ENCODE measurements at places on chromosomes 12 and 14. TPM values are rescaled to one million over a fixed set of nuclear protein-coding genes. Genes with fewer than 3 reads are reported as not detected.

CLEC7A gene
- total RNA-seq = 20.1 TPM

SLC38A6 gene
- 45.9 TPM for total RNA-seq

KERA gene
- total RNA-seq = not detected

SLC7A8 gene
- total RNA-seq = 30.1 TPM

DNA sequence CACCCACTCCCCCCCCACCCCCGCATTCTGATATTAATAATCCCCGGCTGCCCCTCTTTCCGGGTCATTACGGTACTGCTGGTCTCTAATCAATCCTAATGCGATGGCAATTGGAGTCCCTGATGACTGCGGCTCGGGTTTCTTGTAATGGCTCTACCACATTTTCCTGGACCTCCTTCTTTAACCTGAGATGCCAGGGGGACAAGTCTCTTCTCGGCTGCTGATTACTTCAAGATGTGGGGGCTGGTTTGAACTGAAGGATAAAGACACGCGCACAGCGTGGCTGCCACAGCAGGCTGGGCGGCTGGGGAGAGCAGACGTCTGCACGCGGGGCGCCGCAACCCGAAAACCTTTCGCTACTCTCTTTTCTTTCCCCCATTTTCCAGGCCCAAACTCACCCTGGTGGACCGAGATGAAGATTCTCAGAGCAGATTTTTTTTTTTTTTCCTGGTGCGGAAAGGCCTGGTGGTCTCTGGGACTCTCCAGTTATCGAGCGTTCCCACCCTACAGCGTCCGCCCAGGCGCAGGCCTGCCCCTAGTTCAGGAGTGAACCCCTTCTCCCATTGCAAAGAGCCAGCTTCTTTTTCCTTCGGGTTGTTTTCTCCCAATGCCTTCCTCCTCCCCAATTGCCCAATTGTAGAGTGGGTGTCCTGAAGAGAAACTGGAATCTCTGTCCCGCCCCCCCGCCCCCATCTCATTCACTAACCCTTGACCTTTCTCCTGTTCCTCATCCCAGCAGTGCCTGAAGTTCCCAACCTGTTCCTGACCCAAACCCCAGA is 6.0 kb upstream of the SIX1 start:
- H3K27ac ChIP-seq = no peak overlapping the region
- no peak for DNase-seq
- no peaks in the 10 kb centered on the region for H3K36me3 ChIP-seq
- H3K4me3 ChIP-seq = no peak overlapping the region
- peaks cover 36% of the 10 kb centered on the region for H3K4me1 ChIP-seq
- H3K27me3 ChIP-seq = peaks cover 17% of the 10 kb centered on the region

GRCh38 chr12:123474485-123475245 is 16.7 kb downstream of the SNRNP35 start:
- H3K27ac ChIP-seq = no peak overlapping the region
- no peak overlapping the region for H3K4me3 ChIP-seq
- H3K27me3 ChIP-seq = no peaks in the 10 kb centered on the region
- no peaks in the 10 kb centered on the region for H3K4me1 ChIP-seq

DNA sequence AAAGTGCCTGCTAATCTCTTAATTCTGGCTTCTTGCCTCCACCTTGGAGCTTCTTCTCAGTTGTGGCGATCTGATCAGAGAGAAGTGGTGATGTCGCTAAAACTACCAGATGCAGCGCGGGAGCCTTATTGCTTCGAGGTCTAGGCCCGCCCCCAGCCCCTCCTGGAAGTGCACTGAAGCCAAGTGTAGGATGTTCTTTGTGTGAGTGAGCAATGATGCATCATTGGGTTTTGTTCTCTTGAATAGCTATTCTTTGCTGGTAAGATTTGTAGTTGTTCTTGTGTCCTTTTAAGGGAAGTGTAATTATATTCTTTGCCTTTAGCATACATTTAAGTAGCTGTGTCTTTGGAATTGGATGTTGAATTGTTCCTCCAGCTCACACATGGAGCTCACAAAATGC is 35.8 kb downstream of the MTHFD1 start:
- no peak for DNase-seq
- H3K36me3 ChIP-seq = peaks cover 100% of the 10 kb centered on the region
- H3K4me3 ChIP-seq = no peak overlapping the region
- no peak overlapping the region for H3K27ac ChIP-seq

DNA sequence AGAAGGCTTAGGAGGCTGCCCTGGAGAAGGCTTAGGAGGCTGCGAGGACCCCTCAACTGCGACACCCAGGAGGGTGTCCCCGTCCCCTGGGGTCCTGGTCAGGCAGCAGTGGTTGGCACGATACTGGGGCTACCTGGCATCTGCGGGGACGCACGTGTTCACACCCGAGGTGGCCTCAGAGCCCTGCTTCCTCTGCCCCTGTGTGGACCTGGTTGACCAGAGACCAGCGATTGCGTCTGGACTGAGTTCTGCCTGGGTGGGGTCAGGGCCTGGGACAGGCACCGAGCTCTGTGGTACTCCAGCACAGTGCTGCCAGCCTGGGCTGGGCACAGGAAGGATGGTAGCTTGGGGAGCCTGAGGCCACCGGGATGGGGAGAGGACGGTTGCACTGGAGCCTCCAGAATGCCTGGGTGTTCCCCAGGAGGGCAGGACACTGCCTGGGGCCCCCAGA is 735 bp downstream of the ASPG start:
- no peak overlapping the region for H3K27ac ChIP-seq
- no peaks in the 10 kb centered on the region for H3K36me3 ChIP-seq
- DNase-seq = peak; percentile 7

- H3K4me3 ChIP-seq = no peak overlapping the region
- no peak for DNase-seq
- no peaks in the 10 kb centered on the region for H3K4me1 ChIP-seq
- peaks cover 28% of the 10 kb centered on the region for H3K27me3 ChIP-seq
- H3K36me3 ChIP-seq = no peaks in the 10 kb centered on the region
Measured at GRCh38 chr12:130661486-130662255, 54.4 kb downstream of the RIMBP2 start.

DNA sequence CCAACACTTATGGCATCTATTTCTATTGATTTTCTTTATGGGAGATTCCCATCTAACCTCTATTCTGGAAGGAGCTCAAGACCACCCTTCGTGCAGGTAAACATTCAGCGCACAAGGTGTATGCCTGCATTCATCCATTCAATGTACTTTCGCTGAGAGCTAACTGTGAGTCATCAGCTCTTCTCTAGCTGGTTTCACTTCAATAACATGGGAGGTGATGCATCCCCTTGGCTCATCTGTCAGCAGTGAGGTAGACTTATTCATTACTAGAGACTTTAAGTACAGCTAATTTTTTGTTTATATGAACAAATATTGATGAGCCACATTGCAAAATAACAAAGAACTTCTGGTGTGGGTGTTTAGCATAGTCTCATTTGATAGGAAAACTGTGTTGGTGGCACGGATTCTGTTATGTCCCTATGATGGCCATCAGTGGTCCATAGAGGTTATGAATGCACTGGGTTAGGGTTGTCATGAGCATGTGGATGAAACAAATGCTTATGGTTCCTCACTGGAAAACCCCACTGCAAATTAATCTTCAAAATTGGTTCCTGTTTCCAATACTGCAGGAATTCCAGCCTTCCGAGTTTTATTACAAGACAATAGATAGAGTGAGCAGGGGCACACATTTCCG is 1151.0 kb downstream of the BCL11B start:
- no peak overlapping the region for H3K27ac ChIP-seq
- H3K4me3 ChIP-seq = no peak overlapping the region
- DNase-seq = no peak
- no peaks in the 10 kb centered on the region for H3K36me3 ChIP-seq
- no peaks in the 10 kb centered on the region for H3K4me1 ChIP-seq

GRCh38 chr12:9649532-9649940 is 20.0 kb upstream of the CLEC2D start:
- no peaks in the 10 kb centered on the region for H3K27me3 ChIP-seq
- DNase-seq = peak; percentile 31
- H3K27ac ChIP-seq = peak overlapping the region; percentile 90
- peak overlapping the region; percentile 60 for H3K4me3 ChIP-seq

DNA sequence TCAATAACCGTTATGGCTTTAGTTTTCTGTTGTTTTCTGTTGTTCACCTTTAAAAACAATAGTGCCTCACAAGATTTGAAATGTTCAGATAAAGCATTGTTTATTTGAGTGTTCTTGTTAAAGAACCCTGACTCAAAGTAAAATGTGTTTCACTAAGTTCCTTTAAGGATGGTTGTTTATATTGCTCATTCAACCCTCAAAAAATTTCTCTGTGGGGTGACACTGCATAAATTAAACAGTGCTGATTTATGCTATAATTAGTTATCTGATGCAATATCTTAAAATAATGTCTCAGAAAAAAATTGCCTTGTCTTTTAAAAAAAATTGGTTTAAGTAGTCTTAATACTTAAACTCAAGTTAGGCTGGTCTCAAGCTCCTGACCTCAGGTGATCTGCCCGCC is 775.1 kb downstream of the FLRT2 start:
- H3K36me3 ChIP-seq = no peaks in the 10 kb centered on the region

DNA sequence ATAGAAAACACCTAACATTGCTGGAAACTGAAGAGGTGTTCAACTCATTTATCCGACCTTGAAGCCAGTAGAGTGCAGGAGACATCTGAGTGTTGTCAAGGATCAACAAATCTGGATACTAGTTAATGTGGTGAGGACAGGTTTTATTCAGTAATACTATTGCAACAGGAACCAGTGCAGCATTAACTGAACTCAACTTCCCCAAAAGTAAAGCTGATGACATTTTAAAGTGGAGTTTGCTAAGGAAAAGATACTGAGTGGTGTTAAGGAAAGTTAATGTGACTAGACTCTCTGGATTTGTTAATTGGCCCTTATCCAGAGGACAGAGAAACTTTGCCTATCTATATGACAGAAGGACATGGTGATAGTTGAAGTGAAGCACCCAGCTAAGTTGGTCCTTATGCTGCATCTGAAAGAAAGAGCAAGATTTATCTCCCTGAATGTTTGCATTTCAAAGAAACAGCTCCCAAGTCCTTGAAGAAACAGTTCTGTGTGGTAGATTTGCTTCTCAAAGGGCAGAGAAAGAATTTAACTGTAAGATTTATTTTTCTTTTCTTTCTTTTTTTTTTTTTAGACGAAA is 1.2 kb upstream of the CLEC7A start:
- H3K36me3 ChIP-seq = no peaks in the 10 kb centered on the region
- no peak overlapping the region for H3K27ac ChIP-seq
- no peak overlapping the region for H3K4me3 ChIP-seq
- H3K27me3 ChIP-seq = no peaks in the 10 kb centered on the region
- no peak for DNase-seq
- no peaks in the 10 kb centered on the region for H3K4me1 ChIP-seq

DNA sequence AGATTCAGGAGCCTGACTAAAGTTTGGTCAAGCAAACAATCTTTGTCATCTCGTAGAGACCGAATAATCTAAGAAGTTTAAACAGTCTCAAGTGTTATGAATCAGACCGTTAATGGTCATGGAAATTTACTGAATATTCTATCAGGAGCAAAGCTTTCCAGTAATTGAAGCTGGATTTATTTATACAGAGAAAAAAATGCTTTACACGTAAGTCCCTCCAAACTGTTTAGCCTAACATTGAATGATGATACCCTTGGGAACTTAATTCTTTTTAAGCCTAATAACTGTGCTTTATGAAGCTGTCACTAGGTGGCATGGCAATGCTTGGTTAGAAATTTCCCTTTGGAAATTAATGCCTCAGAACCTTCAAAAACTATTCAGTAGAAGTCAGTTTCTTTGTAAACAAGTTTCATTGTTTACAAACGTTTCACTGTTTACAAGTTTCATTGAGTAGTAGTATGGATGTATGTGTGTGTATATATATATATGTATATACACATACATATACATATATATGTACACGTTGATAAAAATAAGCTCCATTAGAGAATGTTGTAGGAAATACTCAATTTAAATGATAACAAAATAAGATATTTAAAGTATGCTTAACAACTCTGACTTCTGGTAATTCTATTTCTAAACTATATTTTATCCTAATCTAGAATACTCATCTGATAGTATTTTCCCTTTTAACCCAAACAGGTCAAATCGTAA is 32.1 kb downstream of the DEPDC4 start:
- H3K4me3 ChIP-seq = no peak overlapping the region
- peak; percentile 76 for DNase-seq
- H3K4me1 ChIP-seq = no peaks in the 10 kb centered on the region
- no peak overlapping the region for H3K27ac ChIP-seq
- H3K27me3 ChIP-seq = no peaks in the 10 kb centered on the region
- no peaks in the 10 kb centered on the region for H3K36me3 ChIP-seq

GRCh38 chr12:1912580-1913376 is 5.7 kb downstream of the CACNA2D4 start:
- H3K27ac ChIP-seq = no peak overlapping the region
- DNase-seq = peak; percentile 2
- H3K4me3 ChIP-seq = no peak overlapping the region
- H3K27me3 ChIP-seq = no peaks in the 10 kb centered on the region
- H3K36me3 ChIP-seq = no peaks in the 10 kb centered on the region
